ENCODE measurements at places on chromosomes 12 and 14. TPM values are rescaled to one million over a fixed set of nuclear protein-coding genes. Genes with fewer than 3 reads are reported as not detected.

GRCh38 chr14:24298892-24299254, 707 bp downstream of the DHRS1 start:
- no peak for DNase-seq

- no peak for DNase-seq
Observed at GRCh38 chr12:97426492-97427116, 36.0 kb upstream of the RMST start.

GRCh38 chr14:89340200-89341181, 76.5 kb downstream of the FOXN3 start:
- no peak for DNase-seq

DNA sequence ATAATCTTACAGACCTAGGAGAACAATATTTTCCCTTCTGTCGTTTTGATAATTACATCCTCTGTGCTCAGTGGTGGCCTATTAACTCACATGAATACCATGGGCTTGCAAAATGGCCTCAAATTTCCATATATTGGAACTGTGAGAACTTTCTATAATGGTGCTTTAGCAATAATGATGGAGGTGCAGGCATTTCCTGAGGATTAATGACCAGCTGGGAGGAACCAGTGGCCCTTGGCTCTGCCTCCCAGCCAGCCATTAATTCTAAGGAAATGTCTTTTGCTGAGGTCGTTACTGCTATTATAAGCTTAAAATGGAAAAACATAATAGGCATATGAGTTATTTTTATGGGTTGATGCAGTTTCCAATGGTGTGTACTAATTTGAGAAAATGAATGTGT, 33.6 kb downstream of the HMGA2 start:
- no peak for DNase-seq

TAS2R30 gene
- 0.73 TPM for total RNA-seq

DNA sequence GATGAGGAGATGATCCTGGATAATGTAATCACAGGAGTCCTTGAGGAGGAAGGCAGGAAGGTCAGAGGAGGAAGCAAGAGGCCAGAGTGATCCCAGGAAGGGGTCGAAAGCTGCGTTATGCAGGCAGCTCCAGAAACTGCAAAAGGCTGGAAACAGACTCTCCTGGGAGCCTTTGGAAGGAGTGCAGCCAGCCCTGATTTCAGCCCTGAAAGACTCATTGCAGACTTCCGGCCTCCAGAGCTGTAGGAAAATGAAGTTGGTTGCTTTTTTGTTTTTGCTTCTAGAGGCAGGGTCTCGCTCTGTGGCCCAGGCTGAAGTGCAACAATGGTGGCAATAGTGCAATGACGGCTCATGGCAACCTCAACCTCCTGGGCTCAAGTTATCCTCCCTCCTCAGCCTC, 44.6 kb upstream of the FZD10 start:
- DNase-seq: no peak

PYGL gene
- 69.1 TPM for total RNA-seq

DNA sequence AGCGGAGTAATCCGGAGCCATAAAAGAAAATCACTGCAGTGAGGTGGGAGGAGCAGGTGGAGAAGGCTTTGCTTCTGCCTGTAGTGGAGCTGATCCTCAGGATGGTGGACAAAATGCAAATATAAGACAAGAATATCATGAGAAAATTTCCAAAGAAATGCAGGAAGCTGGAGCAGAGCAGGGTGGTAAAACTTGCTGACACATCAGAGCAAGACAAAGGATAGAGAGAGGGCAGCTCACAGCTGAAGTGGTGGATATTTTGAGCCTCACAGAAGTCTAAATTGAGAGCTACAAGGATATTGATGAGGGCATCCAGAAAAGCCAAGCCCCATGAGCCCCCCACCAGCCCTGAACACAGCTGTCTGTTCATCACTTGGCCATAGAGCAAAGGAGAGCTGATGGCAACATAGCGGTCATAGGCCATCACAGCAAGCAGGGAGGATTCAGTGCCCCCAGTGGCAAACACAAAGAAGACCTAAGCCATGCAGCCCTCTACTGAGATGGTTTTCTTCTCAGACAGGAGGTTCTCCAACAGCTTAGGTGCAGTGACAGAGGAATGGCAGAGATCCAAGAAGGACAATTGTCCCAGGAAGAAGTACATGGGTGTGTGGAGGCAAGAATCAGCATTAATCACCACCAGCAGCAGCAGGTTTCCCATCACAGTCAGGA, 30.0 kb upstream of the ANP32D start:
- no peak for DNase-seq

DNA sequence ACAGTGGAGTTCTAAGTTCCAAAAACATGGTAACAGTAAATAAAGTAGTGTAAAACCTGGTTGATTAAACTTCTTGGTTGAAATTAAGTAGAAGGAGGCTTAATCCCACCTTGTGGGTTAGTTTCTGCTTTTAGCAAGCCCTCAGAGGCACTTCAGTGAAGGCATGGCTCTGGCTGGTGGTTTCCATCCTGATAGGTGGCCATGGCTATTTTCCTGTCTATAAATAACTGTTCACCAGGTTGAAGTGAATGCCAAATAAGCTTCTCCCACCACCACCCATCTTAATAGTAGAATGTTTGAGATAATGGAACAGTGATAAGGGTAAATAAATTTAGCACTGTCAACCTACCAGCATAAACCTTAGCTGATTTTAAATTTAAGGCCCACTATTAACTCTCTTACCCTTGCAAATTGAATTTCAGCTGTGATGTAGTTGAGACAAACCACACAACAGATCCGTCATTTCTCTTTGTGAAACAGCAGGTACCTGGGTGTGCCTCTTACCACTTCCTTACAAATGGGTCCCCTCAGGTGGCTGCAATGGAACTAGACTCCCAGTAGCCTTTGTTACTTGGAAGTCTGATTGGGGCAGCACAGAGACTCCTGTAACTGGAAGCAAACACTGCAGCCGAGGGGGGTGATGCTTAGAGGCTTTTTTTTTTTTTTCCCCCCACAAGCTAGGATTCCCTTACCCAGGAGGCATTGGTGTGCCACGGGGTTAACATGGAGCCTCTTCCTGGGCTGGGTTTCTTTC, 41.4 kb downstream of the DAAM1 start:
- no peak for DNase-seq

DNA sequence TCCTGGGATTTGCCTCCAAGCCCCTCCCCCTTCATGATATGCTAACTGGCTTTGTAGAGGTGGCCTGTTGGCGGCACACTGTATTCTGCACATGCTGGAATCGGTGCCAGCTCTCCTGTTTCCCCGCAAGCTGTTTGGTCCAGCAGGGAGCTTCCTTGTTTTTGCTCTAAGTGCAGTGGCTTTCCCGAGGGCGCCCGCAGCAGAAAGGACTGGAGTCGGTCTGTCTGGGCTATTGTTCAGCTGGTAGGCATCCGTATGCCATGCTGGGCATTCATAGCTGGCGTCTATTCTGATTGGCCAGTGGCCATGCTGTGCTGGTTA, 88.9 kb upstream of the MED13L start:
- DNase-seq: no peak

DNA sequence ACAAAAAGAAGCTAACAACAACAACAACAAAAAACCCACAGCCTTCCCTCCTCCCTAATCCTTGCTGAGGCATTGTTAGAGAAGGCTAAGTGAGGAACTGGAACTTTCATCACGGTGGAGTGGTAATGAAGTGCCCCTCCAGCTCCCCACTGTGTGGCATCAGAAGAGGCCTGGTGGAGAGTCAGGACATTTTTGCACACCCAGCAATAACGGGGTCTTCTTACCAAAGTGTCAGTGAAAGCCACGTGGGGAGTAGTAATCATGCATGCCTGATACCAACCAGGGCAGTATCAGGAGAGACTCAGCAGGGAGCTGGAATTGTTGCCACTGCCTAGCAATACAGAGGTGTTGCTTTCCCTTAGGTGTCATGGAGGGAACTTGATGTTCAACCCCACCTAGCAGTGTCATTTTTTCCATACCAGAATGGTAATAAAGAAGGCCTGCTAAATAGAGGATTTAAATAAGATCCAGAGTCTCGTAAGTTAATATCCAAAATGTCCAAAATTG, 299.7 kb upstream of the RGS6 start:
- no peak for DNase-seq

GRCh38 chr14:41806366-41806975, 199.8 kb downstream of the LRFN5 start:
- DNase-seq: no peak

EIF2S1 gene
- total RNA-seq: 152 TPM

FOXG1 gene
- not detected for total RNA-seq

OLR1 gene
- 0.64 TPM for total RNA-seq

DNA sequence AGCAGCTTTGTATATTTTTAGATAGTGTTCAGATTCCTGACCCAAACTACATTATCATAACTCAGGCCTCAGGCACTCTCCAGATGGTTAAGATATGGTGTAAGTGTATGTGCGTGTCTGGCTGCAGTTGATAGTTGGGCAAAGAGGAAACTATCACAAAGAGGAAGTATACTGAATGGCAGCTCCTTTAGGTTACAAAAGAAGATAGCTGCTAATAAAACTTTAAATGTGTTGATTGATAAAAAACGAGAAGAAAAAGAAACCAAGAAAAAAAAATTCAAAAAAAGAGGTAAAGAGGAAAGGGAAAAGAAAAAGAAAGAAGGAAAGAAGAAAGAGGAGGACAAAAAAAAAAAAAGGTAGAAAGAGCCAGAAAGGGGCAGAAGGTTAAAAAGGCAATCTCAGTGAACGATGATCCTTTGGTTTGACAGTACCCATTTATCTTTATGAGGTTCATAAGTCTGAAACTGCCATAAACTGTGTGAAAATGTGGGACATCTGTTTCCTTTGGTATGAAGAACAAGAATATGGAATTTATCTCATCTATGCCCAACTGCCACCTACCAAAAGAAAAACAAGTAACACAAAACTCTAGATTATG, 42.2 kb downstream of the TAOK3 start:
- no peak for DNase-seq

GRCh38 chr12:79706676-79707075, 15.9 kb upstream of the PAWR start:
- DNase-seq: no peak

GRCh38 chr12:15561396-15561795, 227.8 kb downstream of the EPS8 start:
- no peak for DNase-seq

DNA sequence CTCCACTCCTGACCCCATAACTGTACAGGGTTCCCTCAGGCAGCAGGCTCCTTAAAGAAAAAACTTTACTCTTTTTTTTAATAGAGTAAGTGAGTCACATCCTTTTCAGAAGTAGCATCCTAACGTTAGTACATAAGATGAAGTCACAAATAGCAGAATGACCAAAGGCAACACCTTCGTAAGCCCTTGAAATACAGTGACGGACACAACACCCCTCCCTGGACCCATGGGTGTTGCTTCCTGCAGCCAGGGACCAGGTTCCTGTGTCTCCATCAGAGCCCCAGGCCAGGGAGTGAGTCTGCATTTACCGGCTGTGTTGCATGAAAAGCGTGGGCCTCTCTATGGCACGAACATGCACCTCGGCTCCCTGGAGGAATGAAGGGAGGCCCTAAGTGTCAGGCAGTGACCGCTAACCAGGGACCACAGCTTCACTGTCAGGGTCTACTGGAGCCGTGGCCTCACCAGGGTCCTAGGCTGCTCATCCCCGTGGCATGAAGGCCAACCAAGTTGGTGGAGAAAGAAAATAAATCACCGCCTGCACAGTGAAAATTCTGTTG, 340.0 kb upstream of the SFSWAP start:
- no peak for DNase-seq

FBXW8 gene
- 20.9 TPM for total RNA-seq

WDR89 gene
- total RNA-seq: 7.1 TPM

- no peak for DNase-seq
Observed at GRCh38 chr14:54673193-54674045, 106.5 kb downstream of the SAMD4A start.

HCAR3 gene
- total RNA-seq: not detected

CCDC197 gene
- total RNA-seq: not detected

DNA sequence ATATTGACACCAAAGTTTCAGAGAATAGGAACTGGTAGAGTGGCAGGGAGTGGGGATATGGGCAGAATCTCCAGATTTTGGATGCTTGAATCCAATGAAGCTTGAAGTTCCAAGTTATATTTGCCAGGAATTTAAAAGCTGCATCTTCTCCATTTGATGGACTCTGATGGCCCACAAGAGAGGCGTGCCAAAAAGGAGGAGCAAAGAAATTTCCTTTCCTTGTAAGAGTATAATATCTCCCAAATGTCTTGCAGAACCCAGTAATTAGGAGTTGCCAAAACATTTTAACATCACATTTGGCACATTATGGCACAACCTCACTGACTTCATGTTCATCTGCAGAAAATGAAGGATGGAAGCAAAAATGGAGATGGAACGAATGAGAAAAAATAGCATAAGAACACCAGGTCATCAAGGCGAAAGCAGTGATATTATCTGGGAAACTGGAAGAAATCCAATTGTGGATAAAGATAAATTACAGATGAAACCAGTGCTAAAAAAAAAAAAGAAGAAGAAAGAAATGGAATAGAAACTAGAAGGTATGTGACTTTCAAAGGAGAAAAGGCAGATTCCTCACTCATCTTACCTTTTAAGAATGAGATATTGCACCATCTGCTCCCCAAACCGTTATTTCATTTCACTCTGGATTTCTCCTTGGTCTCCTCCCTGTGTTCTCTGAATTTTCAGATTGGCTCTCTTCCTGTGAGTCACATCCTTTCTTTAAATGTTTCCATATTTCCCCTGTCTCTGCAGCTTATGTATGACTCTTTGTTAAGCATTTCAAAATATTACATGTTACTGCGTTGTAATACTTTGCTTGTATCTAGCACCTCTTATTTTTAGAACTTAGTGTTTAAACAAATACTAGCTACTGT, 13.5 kb upstream of the FLRT2 start:
- DNase-seq: no peak

DNA sequence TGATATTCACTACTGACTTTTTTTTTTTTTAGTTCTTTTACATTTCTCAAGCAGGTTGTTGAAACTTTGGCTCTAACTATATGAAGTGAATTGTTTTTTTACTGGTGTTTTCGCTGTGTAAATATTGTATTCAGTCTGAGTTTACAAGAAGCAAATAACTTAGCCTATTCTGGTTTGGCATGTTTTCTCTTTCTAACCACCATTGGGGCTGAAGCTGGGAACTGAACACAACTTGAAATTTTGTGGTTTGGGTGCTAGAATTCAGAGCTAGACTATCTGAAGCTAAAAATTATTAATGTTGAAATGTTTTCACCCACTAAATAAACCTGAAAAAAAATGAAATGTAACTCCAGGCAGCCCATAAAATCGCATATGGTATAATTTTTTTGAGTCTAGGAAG, 37.2 kb downstream of the RAD51B start:
- no peak for DNase-seq

DNA sequence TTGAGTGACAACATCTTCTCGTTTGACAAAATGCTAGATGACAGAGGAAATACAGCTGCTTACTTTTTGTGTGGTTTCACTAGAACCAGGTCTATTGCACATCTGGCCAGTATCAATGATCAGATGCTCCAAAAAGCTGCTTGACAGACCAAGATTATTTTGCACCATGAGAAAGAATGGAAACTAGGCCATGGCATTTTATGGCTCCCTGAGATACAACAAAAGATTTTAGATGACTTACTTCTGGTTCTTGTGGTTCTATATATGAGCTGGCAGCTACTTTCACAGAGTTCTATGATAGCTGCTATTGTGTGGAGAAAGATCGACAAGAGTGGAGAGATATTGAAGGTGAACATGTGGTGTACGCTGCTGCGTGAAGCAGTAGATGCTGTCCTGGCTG, 25.9 kb upstream of the PPFIBP1 start:
- no peak for DNase-seq

GRCh38 chr12:53995002-53995377, 5.0 kb upstream of the HOXC9 start:
- DNase-seq: no peak

B4GALNT3 gene
- 0.44 TPM for total RNA-seq
